Esophagus mucosa (tissue), 1 donor: ENCODE measurements at places on chromosomes 2 and 18. TPM values are rescaled to one million over a fixed set of nuclear protein-coding genes. Genes with fewer than 3 reads are reported as not detected.
A peak's percentile ranks its signal among the peaks of the same experiment; 100 is the strongest.

GRCh38 chr2:136001131-136001530 is 15.7 kb upstream of the DARS1 start:
- peak; percentile 83 for ATAC-seq

GRCh38 chr18:59048378-59048777 is 91.3 kb upstream of the SEC11C start:
- no peak for ATAC-seq

- ATAC-seq = no peak
Observed at GRCh38 chr2:223027442-223027841, 24.5 kb upstream of the KCNE4 start.

CTAGE1 gene
- total RNA-seq = not detected

CLEC4F gene
- not detected for total RNA-seq

CYP20A1 gene
- total RNA-seq = 11.8 TPM
